ENCODE measurements at places on chromosomes 3 and 15. TPM values are rescaled to one million over a fixed set of nuclear protein-coding genes. Genes with fewer than 3 reads are reported as not detected.

- H3K4me3 ChIP-seq = no peak overlapping the region
- H3K27ac ChIP-seq = no peak overlapping the region
- H3K4me1 ChIP-seq = no peaks in the 10 kb centered on the region
Measured at GRCh38 chr15:25663515-25663914, 199.6 kb downstream of the ATP10A start.

DNA sequence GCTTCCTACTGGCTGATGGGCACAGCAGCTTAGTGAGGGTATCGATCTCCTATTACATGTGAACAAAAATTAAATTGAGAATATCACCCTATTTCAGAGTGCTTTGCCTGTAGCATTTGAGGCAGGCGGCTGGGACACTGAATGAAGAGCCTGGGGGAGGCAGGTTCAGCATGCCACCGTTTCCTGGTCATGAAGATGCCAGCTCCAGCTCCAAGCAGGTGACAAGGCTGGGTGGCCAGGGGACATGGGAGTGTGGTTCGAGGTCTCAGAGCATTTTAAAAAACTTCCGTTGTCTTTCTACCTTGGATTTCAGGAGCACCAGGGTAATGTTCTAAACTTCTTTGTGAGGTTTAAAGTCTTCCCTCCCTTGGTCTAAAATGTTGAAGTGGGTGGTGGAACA lies 158.2 kb downstream of the RPLP1 start:
- H3K4me1 ChIP-seq = no peaks in the 10 kb centered on the region
- no peaks in the 10 kb centered on the region for H3K27me3 ChIP-seq
- no peak for DNase-seq
- no peak overlapping the region for H3K4me3 ChIP-seq

DNA sequence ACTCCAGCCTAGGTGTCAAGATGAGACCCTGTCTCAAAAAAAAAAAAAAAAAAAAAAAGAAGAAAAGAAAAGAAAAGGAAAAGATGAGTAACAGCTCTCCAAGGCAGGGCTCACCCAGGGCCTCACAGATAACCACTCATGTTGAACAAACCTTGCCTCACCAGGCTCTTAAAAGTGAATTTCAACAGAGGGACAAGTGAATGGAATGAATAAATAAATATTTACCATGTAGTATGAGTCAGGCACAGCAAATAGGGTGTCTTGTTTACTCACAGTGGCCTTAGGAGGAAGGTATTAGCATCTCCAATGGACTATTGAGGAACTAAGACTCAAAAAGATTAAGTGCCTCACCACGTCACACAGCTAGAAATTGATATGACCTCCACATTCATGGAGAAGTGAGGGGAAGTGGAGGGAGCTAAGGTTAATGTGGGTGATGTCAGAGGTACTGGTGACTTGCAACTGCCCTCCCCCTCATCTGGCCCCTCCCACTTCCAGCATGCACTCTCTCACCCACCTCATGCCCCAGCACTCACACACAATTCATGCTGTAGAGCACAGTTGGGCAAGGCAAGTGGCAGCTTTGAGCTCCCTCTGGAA lies 255.5 kb downstream of the UACA start:
- peaks cover 61% of the 10 kb centered on the region for H3K4me1 ChIP-seq
- no peak overlapping the region for H3K27ac ChIP-seq
- H3K4me3 ChIP-seq = no peak overlapping the region
- H3K27me3 ChIP-seq = no peaks in the 10 kb centered on the region
- no peak for DNase-seq
- no peaks in the 10 kb centered on the region for H3K36me3 ChIP-seq

DNA sequence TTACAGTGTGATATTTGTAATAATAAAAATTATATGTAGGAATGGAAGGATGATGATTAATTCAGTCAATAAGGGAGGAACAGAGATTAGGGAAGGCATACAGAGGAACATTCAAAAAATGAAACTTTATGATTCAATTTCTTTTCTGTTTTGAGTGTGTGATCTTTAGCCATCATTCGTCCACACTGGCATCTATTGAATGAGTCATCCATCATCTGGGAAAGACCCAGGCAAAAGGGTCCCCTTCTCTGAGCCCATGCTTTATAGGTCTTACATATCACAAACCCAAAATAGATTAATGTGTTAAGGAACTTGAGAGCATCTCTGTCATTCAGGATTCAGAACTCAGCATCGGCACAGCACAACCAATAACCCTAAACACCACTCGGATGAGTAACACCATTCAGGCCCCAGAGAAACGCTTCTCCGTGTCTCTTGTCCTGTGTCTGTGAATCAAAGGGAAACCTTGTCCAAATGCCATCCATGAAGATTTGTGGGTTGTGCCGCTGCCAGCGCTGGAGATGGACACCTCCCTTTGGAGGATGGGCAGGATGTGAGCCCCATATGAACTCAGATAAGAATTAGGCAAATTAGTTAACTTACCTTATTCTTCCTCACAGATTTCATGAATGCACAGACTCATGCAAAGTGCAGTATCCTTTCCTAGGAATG lies 21.7 kb upstream of the TPM1 start:
- H3K4me3 ChIP-seq = no peak overlapping the region
- no peaks in the 10 kb centered on the region for H3K27me3 ChIP-seq

DNA sequence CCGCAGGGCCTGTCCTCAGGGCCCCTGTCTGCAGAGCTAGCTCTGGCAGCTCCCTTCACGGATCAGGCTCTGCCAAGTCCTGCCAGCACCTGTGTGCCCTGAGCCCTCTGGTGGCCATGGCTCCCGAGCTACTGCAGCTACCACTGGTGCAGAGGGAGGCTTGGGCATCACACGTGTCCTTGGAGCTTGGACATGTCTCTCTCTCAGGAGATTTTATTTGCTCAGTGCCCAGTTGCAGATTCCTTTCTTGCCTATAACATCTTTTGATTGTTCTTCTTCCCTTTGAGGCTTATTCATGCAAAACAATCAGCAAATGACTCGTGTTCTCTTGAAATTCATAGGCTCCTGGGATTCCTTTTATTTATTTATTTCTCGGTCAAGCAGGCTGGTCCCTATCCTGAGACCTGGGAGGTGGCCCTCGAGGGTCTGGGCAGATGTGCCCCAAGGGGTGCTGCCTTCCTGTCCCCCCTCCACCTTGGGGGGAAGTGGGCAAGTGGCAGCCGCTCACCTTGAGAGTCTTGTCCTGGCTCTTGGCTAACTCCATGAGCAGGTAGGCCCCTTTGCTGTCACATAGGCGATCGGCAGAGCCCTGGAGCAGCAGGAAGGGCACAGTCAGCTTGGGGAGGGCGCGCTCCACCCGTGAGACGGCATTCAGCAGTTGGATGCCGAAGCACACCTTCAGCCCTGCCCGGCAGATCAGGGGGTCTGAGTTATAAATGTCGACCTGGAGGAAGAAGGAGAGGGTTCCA lies 21.9 kb downstream of the ABTB1 start:
- H3K4me1 ChIP-seq = peaks cover 13% of the 10 kb centered on the region
- no peaks in the 10 kb centered on the region for H3K27me3 ChIP-seq
- H3K36me3 ChIP-seq = no peaks in the 10 kb centered on the region
- no peak overlapping the region for H3K4me3 ChIP-seq
- DNase-seq = peak; percentile 38

DNA sequence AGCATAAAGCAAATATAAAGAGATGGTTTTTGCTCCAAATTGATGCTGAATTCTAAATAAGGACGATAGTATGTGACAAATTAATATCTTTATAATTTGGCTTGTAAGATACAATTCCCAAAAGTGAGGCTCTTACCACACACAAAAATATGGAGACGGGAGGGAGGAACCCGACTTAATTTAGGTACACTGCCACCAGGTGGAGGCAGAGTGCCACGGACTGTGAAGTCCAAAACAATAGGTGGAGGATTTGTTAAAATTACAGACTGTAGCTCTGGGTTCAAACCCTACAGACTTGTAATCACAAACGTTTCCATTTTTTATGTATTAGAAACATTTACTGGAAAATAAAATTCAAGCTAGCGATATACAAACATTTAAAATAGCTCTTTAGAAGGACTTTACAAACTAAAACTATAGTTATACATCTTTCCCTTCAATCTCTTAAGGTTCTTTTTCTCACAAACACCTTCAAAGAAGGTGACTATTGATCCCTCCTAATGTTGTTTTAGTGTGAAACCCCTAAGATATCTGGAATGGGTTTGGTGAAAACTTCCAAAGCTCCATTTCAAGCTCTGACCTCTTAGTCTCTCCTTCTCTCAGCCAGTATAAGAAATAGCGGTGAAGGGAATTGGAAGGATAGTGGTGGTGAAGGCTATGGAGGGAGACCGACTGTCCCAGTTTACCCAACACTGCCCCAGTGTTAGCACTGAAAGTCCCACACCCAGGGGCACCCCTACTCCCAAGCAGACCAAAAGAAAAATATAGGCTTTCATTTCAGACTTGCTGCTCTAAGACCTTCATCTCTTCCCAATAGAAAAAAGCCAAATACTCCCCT lies 89.7 kb downstream of the AQP9 start:
- no peak overlapping the region for H3K27ac ChIP-seq
- H3K4me1 ChIP-seq = peaks cover 5% of the 10 kb centered on the region
- DNase-seq = peak; percentile 70
- H3K27me3 ChIP-seq = no peaks in the 10 kb centered on the region

DNA sequence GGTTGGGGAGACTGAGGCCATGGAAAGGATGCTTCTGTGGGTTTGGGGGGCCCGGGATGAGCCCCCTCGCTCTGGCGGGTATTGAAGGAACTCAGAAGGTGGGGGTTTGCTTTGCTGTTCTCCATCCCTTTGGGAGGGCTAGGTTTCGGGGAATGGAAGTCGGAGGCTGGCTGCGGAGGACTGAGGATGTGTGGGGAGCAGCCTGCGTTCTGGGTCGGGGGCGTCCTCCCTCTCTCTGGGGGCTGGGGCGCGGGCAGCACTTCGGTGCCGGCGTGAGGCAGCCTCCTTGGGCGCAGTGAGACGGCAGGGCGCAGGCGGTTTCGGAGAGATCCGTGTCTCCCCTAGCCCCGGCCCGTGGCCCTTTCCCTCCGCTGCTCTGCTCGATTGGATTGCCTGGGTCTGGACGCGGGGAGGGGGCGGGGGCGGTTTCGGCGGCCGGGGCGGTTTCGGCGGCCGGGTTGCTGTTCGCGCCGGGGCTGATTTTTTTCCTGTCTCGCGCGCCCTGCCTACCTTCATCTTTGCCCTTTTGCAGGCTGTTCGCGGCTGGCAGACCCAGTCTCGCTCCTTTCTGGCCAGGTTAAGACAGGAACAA lies 1.4 kb downstream of the PTPRG start:
- no peak overlapping the region for H3K4me3 ChIP-seq
- no peaks in the 10 kb centered on the region for H3K36me3 ChIP-seq
- H3K27ac ChIP-seq = no peak overlapping the region
- DNase-seq = no peak

GRCh38 chr3:196220991-196221390 lies 4.7 kb downstream of the SLC51A start:
- no peak for DNase-seq
- H3K27ac ChIP-seq = no peak overlapping the region
- no peaks in the 10 kb centered on the region for H3K36me3 ChIP-seq
- H3K27me3 ChIP-seq = no peaks in the 10 kb centered on the region
- H3K4me3 ChIP-seq = no peak overlapping the region

CHRM5 gene
- total RNA-seq = not detected

AADACL2 gene
- not detected for total RNA-seq

MINAR1 gene
- 0.11 TPM for total RNA-seq

IL17RC gene
- 0.42 TPM for total RNA-seq
